ENCODE measurements at places on chromosomes 2 and 18.

GRCh38 chr18:45713239-45713638, 10.7 kb upstream of the SLC14A1 start:
- DNase-seq: no peak

DNA sequence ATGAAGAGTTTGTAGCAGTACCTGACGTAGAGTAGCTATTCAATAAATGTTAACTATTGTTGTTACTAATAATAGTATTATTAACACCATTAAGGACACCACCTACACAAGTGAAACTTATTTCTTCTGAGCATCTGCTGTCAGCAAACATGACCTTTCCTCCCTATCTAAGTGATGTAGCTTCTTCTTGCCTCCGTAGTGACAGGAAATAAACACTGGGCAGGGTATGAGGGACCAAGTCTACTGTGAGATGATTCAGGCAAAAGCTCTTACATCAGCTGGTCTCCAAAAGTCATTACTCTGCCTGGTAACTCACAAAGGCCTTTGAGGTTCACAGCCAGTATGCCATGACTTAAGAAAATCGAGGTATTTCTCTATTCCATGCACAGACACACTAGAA, 750.5 kb downstream of the CPS1 start:
- no peak for DNase-seq

DNA sequence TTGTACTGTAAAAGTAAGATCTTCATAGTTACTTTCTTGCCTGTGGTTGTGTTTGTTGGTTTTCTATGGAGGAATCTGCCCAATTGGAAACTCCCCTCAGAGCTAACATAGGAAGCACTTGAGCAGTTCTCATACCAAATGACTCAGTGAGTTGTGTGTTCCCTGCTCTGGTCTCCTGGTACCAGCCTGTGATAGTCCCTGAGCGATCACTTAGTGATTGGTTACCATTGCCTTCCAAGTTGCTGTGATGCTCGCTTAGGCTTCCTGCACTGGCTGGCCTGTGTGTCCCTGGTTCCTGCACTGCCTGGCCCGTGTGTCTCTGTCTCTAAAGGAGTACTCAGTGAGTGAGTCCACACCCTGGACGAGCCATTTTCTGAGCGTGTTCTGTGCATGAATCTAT, 133.0 kb downstream of the MAP4K4 start:
- DNase-seq: peak; percentile 24

GRCh38 chr2:190663348-190663747, 14.5 kb downstream of the NAB1 start:
- DNase-seq: no peak

GRCh38 chr18:37779220-37779619, 213.6 kb upstream of the CELF4 start:
- no peak for DNase-seq

DNA sequence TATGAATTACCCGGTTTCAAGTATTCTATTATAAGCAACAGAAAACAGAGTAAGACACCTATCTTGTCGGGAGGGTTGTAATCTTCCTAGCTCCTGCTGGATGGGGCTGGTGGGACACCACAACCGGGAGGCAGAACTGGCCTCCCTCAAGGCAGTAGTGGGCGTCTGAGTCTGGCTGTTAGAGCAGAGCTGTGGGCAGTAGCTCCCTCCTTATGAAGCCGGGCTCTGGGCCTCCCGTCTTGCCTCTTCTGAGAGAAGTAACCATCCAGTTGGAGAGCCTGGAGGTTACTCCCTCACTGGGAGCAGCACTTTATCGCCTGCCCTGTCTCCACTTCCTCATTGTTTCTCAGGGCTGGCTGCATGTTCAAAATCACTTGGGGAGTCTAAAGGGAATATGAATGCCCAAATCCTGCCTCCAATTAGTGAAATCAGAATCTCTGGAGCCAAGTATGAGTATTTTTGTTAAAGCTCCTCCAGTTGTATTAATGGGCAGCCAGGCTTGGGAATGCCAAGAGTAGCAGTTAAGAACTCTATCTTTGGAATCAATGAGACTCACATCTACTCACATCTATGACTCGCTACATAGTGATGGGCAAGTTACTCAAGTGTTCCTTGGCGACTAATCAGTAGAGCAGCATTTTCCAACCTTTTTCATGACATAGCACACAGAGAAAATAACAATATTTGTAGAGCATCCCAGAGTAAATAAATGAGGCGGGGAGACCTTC, 27.3 kb upstream of the NRP2 start:
- DNase-seq: peak; percentile 34

- no peak for DNase-seq
These were observed 79.7 kb downstream of the AGAP1 start for GRCh38 chr2:235573331-235574221.

- DNase-seq: no peak
These were observed 802.4 kb upstream of the ID2 start for GRCh38 chr2:7879483-7879835.

DNA sequence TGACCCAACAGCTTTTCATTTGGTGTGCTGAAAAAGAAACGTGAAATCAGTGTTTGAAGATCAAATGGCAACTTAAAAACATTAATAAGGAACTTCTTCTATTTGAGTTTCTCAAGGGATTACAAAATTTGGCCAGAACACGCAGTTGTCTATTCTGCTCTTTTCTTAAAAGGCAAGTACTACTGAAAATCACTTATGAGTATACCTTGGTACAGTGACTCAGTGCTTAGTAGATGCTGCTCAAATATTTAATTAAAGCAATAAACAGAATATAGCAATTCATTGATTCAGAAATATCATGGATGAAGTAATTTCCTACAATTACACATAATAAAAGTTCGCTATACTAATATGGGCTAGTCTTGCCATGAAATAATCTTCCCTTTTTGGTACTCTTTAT, 38.2 kb upstream of the MCM6 start:
- DNase-seq: no peak

DNA sequence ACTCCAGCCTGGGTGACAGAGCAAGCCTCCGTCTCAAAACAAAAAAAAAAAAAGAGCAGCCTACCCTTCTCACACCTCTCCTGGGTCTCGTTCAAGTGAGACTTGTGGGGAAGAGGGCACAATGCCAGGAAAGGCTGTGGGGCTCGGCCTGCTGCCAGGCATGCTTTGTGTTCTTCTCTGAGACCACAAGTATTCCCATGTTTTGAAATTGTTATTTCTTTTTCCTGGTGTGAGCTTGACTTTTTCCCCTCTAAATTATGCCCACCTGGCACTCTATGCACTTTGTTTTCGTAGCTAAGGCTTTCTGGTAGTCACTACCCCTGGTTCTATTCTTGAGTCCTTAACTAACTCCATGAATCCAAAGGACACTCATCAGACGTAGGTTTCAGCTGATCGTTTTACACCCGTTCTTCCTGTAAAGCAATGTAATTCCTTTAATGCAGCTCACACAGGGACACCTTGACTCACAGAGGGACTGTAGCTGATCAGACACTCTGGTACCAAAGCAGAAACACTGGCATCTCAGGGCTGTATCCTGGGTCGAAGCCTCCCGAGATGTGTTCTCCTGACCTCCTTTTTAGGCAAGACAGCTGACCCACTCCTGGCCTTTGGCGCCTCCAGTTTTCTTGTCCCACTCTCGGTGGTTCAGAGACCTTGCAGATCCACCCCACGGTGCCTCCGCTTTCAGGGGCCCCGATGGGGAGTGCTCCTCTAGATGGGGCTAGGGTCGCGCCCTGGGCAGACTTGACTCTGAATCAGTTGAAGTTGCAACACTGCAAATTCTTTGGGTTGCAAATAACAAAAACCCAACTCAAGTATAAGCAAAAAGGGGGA, 193.3 kb upstream of the AGAP1 start:
- DNase-seq: no peak

DNA sequence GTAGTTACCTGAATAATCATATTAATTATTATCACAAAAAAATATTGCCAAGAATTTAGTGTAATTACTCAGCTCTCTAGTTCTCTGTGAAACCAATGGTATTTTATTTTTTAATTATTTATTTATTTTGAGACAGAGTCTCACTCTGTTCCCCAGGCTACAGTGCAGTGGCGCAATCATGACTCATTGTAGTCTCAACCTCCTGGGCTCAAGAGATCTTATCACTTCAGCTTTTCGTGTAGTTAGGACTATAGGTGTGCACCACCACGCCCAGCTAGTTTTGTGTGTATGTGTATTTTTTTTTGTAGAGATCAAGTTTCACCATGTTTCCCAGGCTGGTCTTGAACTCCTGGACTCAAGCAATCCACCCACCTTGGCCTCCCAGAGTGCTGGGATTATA, 440.4 kb upstream of the CDH20 start:
- DNase-seq: peak; percentile 3

DNA sequence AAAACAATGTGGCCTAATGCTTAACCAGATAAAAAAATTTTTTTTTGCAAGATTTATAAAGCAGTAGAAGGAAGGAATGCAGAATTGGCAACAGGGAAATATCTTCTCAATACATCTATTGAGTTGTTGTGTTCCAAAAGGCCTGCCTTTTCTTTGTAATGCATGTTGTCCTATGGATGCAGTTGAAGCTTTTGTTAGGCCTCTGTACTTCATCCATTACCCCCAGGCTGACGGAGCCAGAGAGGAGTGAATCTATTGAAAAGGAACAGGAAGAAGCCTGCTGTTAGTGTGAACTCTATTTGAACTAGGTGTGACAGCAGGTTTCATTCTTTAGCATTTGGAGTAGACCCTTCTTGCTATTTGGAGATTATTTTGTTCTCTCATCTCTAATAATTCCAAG, 56.5 kb downstream of the MTX2 start:
- DNase-seq: no peak

GRCh38 chr2:211762479-211762878, 776.1 kb downstream of the ERBB4 start:
- no peak for DNase-seq

DNA sequence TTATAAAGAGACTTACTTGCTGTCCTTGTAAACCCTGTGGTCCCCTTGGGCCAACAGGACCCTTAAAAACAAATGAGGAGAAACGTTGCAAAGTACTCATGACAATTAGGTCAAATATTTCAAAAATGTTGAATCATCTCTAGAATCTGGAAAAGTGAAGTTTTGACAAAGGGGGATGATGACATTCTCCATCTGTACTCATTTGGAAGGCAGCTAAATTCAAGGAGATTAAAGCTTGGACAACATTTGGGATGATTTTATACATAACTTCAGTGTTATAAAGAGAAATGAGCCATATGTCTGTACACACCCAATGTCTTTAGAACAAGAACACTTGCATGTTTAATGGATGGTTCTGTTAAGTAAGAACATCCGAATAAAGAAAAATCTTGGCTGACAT, 92.9 kb downstream of the COL5A2 start:
- peak; percentile 15 for DNase-seq

DNA sequence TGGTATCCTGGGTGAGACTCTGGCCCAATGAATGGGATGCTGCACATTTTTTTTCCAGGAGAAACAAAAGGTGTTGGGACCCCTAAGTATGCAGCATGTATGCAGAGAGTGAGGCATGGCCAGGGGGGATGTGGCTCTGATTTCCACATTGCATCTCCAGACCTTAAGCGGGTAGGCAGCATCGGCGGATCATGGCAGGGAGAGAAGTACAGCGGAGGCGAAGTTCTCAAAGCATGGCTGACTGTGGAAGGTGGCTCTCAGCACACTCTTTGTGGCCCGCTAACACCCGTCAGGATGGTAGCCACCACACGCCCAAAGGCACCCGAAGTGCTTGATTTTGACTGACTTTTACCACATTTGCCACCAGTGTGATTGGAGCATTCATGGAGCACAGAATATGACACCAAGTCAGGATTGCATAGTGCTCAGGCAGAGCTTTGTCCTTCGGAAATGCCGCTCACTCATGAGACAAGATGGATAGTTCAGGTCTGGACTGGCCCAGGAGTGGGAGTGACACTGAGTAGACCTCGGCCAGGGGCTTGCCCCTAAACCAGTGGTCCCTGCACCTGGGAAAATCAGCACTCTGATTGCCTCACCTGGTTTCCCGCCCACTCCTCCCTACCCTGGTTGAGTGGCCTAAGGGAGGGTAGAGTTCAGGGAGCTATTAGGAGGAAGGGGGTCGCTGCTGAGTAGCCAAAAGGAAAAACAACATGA, 14.2 kb downstream of the INPP4A start:
- no peak for DNase-seq

DNA sequence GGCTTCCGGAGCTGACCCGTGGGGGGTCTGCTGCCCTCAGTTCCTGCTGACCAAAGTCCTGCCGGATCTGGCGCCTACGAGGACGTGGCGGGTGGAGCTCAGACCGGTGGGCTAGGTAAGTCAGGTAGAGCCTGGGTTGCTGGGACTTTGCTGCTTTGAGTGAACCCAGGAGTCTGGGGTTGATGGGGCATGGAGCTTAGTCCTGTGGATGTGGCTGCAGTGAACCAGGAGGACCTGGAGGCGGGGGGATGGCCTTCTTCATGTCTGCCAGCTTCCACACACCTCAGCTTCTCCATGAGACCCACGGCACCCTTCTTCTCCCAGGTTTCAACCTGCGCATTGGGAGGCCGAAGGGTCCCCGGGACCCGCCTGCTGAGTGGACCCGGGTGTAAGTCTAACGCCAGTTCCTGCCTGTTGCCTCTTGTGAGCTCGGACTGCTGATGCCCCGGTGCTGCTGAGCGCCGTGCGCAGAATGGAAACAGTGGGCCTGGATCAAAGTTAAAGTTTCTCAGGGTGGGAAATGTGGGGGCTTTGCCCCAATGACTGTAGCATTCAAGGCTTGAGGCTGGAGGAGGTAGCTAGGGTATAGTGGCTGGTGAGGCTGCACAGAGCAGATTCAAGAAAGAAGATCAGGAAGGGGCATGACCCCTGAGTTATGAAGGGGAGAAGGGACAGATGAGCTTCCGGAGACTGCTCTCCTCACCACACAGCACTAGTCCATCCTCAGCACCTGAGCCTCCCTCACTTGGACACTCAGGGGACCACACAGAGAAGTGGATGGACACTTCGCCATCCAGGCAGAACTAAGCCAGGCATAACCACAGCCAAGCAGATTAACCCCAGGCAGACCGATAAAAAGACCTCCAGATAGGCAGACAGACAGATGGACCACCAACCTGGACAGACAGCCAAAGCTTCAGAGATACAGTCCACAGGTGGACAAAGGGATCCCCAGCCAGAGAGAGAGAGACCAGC, 17.3 kb downstream of the PTPN18 start:
- no peak for DNase-seq

DNA sequence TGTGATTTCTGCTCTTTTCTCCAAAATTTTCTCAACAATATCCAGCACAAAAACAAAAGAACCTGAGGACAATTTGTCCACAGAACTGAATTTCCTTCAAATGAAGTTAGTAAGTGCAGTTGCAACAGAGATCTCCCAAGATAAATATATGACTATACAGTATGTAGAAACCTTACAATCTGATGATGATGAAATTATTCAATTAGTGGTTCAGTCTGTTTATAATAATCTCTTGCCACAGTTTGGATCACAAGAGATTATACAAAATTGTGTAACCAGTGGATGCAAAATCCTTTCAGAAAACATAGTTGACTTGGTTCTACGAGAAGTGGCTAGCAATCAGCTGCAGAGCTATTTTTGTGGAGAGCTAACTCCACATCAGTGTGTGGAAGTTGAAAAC, 68.7 kb downstream of the FSIP2 start:
- no peak for DNase-seq

Data from amniotic stem cell (primary cell).